Stomach (tissue), 19 donors: ENCODE measurements at places on chromosomes 1 and 21. TPM values are rescaled to one million over a fixed set of nuclear protein-coding genes. Genes with fewer than 3 reads are reported as not detected.

Gene CLCA1
- polyA plus RNA-seq, result not detected

Gene ASAP3
- 24.9 TPM for polyA plus RNA-seq

Gene PTPRF
- 53.3 TPM for polyA plus RNA-seq

Gene EFNA3
- polyA plus RNA-seq, result 0.76 TPM

Gene MROH7
- polyA plus RNA-seq, result 2.4 TPM

Gene SLAMF9
- not detected for polyA plus RNA-seq

Gene PDC
- polyA plus RNA-seq, result not detected

Gene COL6A1
- 73.6 TPM for polyA plus RNA-seq

Gene CCT3
- polyA plus RNA-seq, result 122 TPM

Gene SPATA45
- polyA plus RNA-seq, result not detected

Gene GPATCH4
- polyA plus RNA-seq, result 11.2 TPM

Gene LHX8
- not detected for polyA plus RNA-seq

Gene S100A8
- 281 TPM for polyA plus RNA-seq

Gene HES2
- polyA plus RNA-seq, result not detected

Gene GREM2
- 5.6 TPM for polyA plus RNA-seq

Gene MAN1C1
- 4.3 TPM for polyA plus RNA-seq

Gene C1orf87
- not detected for polyA plus RNA-seq

Gene NFIA
- 10.0 TPM for polyA plus RNA-seq

Gene LCE3B
- polyA plus RNA-seq, result not detected

DNA sequence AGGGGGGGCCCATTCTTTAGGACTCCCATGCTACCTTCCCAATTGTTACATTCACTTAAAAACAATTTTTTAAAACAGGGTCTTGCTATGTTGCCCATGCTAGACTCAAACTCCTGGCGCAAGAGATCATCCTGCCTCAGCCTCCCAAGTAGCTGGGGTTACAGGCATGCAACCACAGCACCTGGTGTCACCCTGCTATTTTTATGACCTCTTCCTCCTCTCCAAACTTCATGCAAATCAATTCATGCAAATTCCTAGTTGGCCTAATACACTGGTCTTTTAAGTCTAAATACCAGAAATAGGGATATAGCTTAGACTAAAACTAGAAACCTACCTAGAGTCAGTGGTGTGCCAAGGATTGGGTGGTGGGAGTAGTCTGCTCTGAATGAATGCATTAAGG lies 30.1 kb downstream of the CDKN2C start:
- H3K4me1 ChIP-seq, result no peaks in the 10 kb centered on the region
- no peaks in the 10 kb centered on the region for H3K27me3 ChIP-seq
- no peak overlapping the region for H3K4me3 ChIP-seq
- DNase-seq, result no peak

DNA sequence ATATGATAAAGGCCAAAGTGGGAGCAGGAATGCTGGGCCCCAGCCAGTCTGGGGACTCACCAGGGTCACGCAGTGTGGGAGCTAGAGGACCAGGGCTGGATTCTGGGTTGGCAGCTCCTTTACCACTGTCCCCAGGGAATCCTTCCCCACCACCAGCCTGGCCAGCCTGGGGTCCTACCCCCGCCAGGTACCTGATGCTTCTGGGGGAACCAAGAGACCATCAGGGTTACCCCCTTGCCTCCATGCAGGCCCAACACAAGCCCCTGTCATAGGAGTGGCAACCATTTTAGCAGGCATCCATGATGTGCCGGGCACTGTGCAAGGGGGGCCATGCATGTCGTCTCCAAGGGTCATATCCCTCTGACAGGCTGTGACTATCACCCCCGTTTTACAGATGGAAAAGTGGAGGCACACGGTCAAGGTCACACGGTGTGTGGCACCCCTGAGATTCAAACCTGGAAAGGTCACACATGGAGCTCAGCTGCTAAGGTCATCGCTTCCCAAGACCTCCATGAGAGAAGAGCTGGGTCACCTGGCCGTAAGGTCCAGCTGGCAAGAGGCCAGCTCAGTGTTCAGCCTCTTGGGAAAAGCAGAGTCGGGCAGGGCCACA lies 16.4 kb downstream of the RUNX3 start:
- H3K4me1 ChIP-seq, result peaks cover 9% of the 10 kb centered on the region
- peaks cover 31% of the 10 kb centered on the region for H3K27me3 ChIP-seq
- no peak for DNase-seq
- no peaks in the 10 kb centered on the region for H3K36me3 ChIP-seq
- H3K4me3 ChIP-seq, result no peak overlapping the region

GRCh38 chr1:114559356-114559755 lies 22.1 kb downstream of the BCAS2 start:
- H3K27me3 ChIP-seq, result no peaks in the 10 kb centered on the region
- H3K4me3 ChIP-seq, result no peak overlapping the region
- peaks cover 3% of the 10 kb centered on the region for H3K36me3 ChIP-seq
- no peaks in the 10 kb centered on the region for H3K4me1 ChIP-seq

DNA sequence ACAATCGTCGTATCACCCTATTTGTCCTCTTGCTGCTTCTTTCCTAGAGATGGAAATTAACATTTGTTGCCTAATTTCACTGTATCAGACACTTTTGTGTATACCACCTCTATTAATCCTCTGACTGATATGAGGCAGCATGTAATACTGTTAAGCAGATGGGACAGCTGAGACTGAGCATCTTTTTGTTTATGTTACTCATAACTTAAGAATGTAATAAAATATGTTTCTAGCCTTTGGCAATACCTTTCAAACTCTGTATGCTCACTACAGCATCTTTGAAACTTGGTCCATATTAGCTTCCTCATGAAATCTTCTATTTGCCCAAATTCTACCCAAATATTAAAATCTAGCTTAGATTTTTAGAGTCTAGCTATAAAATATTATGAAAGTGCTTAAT lies 2.3 kb downstream of the OR14K1 start:
- no peak overlapping the region for H3K27ac ChIP-seq
- no peak for DNase-seq
- H3K27me3 ChIP-seq, result no peaks in the 10 kb centered on the region
- no peaks in the 10 kb centered on the region for H3K36me3 ChIP-seq
- H3K4me1 ChIP-seq, result no peaks in the 10 kb centered on the region

GRCh38 chr1:218361298-218362065 lies 16.3 kb downstream of the TGFB2 start:
- no peak overlapping the region for H3K4me3 ChIP-seq
- peaks cover 33% of the 10 kb centered on the region for H3K4me1 ChIP-seq
- no peak for DNase-seq

GRCh38 chr1:30982937-30983336 lies 74.4 kb upstream of the SDC3 start:
- no peak overlapping the region for H3K27ac ChIP-seq
- DNase-seq, result no peak
- peaks cover 21% of the 10 kb centered on the region for H3K36me3 ChIP-seq
- no peak overlapping the region for H3K4me3 ChIP-seq
- peaks cover 62% of the 10 kb centered on the region for H3K4me1 ChIP-seq
- no peaks in the 10 kb centered on the region for H3K27me3 ChIP-seq

DNA sequence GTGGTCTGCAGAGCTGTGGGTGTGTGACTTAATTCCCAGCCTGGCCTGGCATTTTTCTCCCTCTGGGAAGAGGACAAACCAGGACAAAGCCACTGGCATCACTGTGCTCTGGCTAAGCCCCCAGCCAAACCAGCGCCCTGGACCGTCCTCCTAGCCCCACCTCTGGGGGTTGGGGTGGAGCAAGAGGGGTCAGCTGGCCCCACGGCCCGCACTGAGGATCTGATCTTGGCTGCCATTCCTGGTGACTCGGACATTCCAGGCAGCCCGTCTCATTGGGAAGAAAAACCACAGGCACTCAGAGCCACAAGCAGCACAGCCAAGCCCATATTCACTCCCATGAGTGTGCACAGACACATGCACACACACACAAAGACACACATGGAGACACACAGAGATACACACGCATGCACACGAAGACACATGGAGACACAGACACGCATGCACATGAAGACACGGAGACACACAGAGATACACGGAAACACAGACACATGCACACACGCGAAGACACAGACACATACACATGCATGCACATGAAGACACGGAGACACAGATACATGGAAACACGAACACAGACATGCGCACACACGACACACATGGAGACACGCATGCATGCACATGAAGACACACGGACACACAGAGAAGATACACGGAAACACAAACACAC lies 2.3 kb upstream of the MXRA8 start:
- peaks cover 61% of the 10 kb centered on the region for H3K4me1 ChIP-seq
- no peaks in the 10 kb centered on the region for H3K36me3 ChIP-seq
- no peaks in the 10 kb centered on the region for H3K27me3 ChIP-seq

GRCh38 chr1:186295980-186296379 lies 79.1 kb downstream of the TPR start:
- no peaks in the 10 kb centered on the region for H3K27me3 ChIP-seq
- no peak within 1 kb of the TSS for H3K4me3 ChIP-seq
- no peak within 1 kb of the TSS for H3K27ac ChIP-seq
- H3K36me3 ChIP-seq, result no peaks in the 10 kb centered on the region
- DNase-seq, result no peak

DNA sequence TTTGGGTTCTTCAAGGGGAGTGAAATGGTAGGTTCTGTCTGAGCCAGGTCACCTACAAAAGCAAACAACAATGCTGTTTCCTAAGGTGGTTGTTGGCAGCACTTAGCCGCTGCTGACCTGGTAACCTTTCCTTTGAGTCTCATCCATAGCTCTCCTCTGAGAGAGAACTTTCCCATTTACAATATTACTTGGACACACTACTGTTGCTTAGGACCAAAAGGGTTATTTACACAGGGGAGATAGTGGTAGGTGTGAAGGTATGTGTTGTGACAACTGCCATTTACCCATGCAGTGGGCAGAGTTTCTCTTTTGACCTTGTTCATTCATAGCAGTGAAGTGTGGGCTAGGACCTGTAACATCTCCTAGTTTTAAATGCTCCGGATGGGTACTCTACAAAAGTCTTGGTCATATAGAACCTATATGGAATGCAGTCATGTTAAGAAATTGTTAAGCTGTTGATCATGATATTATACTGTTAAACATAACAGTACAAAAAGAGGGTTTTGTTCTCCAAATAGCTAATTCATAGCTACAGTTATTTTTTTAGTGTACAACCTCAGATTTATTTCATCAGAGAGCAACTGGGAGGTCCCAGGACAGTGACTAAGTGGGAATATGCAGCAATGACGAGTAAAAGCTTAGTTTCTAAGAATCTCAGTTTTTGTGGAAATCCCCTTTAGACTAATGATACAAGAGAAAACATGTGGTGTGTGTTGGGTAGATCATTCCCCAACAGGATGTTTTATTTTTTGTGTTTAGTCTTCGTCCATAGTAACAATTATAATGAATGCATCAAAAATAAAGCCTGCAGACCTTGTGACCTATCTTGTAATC lies 219.7 kb downstream of the NFIA start:
- H3K4me3 ChIP-seq, result no peak overlapping the region
- H3K4me1 ChIP-seq, result peaks cover 54% of the 10 kb centered on the region
- DNase-seq, result peak; percentile 70
- H3K36me3 ChIP-seq, result no peaks in the 10 kb centered on the region

- no peaks in the 10 kb centered on the region for H3K4me1 ChIP-seq
- no peak overlapping the region for H3K4me3 ChIP-seq
- no peaks in the 10 kb centered on the region for H3K36me3 ChIP-seq
- no peak for DNase-seq
Measured at GRCh38 chr1:194273660-194274059, 1087.2 kb upstream of the B3GALT2 start.

GRCh38 chr1:244952940-244953339 lies 88.6 kb upstream of the HNRNPU start:
- no peaks in the 10 kb centered on the region for H3K27me3 ChIP-seq
- no peaks in the 10 kb centered on the region for H3K36me3 ChIP-seq
- peak; percentile 43 for DNase-seq

GRCh38 chr1:191685669-191686068 lies 472.6 kb upstream of the RGS18 start:
- H3K4me3 ChIP-seq, result no peak overlapping the region
- no peaks in the 10 kb centered on the region for H3K4me1 ChIP-seq
- H3K27me3 ChIP-seq, result no peaks in the 10 kb centered on the region
